ENCODE measurements at places on chromosomes 11 and 22.

DNA sequence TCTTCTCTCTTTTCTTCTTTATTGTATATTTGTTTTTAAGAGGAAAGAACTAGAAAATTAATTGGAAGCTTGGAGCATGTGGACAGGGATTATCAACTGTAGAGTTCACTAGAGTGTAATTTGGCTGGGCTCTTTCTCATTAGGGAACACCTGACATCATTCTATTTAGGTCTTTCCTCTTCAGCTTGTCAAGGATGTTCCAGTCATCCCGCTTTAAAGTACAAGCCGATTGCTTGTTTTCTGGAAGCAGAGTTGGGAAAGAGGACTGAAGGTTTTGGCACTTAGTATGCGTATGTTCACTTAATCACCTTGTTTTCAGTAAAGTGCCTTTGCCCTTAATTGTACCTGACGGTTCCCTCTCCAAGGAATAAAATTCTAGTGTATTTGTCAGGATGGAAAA, 111.6 kb downstream of the WNT11 start:
- no peak for DNase-seq

DNA sequence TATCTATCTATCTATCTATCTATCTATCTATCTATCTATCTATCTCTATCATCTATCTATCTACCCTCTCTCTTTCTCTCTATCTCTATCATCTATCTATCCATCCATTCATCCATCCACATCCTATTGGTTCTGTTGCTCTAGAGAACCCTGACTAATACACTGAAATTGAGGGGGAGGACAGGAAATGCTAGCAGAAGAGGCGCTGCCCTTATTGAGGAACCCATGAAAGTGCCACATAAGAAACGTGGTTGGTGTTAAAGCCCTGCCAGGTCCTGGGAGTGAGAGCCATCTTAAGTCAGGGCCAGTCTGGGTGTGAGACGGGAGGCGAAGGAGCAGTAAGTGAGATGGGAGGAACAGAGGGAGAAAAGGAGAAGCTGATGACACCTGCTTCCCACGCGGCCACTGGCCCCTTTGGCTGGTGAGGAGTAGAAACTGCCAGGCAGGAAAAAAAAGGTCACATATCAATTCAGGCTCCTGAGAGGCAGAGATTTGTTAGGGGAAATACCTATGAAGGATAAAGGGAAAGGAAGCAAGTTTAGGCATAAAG, 87.9 kb upstream of the PLET1 start:
- no peak for DNase-seq

- DNase-seq = no peak
These were observed 87.2 kb upstream of the GNAZ start for GRCh38 chr22:22983123-22983522.

DNA sequence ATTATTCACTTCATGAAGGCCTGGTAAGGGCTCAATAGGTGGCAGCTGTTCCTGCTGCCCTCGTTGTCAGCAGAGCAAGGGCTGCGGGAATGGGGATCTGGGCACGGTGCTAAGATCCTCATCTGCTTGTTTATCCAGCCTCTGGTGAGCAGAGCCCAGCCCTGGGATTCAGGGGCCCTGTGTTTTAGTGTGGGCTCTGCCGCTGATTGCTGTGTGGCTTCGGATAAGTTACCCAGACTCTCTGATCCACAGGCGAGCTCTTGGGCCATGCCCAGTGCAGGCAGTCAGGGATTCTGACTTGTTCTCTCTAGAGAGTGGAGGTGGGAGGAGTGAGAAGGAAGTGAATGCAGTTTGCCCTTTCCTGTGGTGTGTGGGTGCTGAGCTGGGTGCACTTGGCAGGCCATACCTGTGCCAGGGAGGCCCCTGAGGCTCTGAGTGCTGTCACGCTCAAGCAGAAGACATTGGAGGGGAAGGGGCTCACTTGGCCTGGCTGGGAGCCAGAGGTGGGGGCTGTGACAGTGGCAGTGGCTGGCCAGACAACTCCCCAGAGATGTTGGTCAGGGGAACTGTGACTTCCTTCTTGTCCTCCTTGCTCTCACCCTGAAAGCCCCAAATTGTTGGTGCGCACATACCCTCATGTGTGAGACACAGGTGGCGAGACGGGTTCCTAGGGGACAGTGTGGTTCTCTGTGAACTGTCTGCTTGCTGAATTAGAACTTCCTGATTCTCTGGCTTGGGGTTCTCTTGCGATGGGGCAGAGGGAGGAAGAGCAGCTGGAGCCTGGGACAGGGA, 43.7 kb downstream of the CD82 start:
- no peak for DNase-seq

DNA sequence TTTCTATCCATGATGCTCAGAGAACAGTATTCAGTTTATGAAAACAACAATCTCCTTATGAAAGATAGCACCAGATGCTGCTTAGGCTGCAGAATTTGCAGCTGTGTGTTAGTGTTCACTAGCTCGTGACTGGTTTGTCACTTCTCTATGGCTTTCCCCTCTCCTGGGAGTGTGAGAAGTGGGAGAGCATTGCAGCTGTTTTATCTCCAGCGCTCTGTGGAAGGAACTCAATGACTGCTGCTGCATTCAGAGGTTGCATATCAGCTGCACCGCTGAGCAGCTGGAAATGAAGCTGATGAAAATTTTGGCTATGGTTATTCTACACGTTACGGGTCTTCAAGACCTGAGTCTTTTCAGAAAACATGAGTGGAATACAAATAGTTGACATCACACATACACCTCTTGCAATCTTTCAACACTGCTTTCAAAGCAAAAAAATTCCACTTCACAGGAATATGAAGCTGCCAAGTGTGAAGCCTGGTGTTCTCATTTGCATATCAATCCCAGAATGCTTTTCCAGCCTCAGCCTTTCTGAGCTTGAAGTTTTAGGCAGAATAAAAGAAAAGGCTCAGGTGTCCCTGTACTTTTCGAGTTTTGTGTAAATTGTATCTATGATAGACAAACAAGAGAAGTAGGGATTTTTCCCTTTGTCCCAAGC, 149.3 kb upstream of the DDI1 start:
- DNase-seq = no peak

GRCh38 chr11:61121917-61122316, 19.6 kb downstream of the CD5 start:
- DNase-seq = no peak

- DNase-seq = no peak
These were observed 3.1 kb downstream of the RELT start for GRCh38 chr11:73379189-73379880.

DNA sequence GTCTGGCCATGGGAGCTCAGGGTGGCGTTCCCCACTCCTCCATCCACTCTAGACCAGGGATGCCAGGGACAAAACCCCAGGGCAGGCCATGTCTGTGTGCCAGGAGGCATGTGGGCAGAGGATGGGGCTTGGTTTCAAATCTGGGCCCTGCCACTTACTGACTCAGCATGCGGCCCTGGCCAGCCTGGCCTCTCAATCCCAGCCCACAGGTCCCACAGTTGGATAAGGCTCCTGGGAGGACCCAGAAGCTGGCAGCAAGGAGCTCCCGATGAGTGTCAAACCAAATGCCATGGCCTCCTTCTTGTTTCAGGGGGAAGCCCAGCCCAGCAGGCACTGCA, 1290.4 kb downstream of the BRD1 start:
- DNase-seq = no peak

- DNase-seq = no peak
These were observed 397.4 kb downstream of the SOX6 start for GRCh38 chr11:15958910-15959309.

DNA sequence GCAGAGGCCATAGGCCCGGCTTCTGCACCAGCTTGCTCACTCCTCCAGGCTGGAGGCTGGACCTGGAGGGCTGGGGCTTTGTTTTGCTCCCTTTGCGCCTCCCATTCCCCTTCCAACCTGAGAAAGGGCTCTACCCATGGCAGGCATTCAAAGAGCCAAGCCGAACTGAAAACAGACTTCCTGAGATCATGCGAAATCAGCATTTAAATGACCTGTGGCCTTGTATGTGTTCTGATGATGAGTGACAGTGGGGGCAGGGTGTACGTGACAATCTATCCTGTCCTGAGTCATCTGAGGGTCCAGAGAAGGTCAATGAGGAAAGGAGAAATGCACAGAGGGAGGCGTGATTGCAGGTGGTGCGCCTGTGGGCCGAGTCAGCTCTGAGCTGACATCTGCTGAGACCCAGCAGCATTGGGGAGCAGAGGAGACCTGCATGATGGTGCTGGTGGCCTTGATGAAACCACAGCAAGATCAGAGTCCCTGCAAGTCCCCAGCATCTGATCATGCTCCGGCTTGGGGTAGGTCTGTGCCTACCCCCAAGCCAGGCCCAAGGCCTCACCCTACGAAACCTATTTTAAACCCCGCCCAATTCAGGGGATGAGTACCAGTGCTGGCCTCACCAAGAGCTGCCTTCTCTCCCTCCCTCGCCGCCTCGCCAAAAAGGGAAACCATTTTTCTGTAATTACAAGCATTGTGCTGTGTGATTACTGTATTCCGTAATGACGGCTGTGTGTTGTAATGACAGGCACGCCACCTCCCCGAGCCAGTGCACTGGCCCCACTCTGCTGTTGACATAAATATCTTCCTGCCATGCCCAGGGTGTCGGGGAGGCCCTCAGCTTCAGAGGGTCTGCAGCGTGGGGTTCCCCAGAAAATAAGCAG, 95.2 kb upstream of the ANO1 start:
- no peak for DNase-seq

- peak; percentile 13 for DNase-seq
These were observed 134.5 kb downstream of the WNT7B start for GRCh38 chr22:45842291-45842991.

DNA sequence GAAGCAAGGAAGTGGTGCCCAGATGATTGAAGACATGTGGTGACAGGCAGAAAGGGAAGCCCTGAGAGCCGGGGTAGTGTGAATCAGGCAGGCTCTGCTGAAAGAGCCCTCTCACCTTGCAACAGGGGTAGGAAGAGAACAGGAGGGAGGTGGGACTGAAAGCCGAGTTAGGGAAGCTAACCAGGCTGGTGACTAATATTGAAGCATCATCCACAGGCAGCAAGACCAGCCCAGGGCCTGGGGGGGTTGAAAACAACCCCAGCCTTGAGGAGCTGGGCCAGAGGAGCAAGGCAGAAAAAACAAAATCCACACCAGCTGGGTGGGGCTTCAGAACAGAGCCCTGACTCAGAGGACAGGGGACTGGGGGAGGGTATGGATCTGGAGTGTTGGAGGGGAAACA, 35.0 kb upstream of the CRTAM start:
- DNase-seq = peak; percentile 83

- DNase-seq = no peak
These were observed 15.3 kb downstream of the CCDC73 start for GRCh38 chr11:32779136-32779535.

DNA sequence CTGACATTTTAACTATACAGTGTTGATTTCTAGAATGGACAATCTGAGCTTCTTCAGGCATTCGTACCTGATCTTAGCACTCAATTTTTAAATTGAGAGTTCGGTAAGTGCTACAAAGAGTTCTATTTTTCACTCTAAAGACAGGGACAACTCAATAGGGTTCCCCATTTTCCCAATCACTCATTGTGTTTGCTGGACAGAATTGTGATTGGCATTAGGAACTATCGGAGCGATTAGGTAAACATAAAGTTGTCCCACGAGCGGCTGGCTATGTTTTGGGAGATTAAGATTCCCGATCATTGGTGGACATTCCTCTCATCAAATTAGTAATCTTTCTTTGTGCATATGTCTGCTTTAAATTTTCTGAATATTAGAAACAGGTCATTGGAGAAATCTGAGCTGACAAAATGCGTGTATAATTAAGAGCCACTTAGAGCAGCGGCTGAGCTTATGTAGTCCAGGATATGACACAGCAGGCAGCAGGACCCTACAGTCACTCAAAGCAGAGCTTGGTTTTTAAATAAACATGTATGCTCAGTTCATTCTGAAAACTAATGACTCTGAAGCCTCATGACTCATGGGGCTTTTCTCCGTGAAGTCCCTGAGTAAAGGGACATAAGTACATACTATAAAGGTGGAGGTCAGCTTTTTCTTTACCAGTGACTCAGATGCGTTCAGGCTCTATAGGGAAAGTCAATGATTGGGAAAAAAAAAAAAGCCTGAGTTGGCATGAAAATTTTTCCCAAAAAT, 109.4 kb downstream of the GRIA4 start:
- peak; percentile 88 for DNase-seq

DNA sequence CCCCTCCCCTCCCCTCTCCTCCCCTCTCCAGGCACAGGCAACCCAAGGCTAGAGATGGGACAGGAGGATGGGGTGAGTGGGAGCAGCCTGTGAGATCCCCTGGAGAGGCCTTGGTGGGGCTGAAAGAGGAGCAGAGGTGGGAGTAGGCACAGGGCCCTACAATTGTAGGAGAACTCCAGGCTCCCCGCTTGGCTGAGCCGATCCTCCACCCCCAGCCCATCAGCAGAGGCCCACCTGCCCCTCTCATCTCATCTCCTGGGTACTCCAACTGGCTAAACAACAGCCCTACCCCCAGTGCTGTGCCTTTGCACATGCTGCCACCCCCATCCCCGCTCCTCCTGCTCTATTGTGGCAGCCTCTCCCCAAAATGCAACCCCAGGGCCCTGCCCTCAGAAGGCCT, 52.0 kb upstream of the A4GALT start:
- no peak for DNase-seq

- DNase-seq = peak; percentile 47
These were observed 60.9 kb upstream of the EED start for GRCh38 chr11:86183694-86184093.

DNA sequence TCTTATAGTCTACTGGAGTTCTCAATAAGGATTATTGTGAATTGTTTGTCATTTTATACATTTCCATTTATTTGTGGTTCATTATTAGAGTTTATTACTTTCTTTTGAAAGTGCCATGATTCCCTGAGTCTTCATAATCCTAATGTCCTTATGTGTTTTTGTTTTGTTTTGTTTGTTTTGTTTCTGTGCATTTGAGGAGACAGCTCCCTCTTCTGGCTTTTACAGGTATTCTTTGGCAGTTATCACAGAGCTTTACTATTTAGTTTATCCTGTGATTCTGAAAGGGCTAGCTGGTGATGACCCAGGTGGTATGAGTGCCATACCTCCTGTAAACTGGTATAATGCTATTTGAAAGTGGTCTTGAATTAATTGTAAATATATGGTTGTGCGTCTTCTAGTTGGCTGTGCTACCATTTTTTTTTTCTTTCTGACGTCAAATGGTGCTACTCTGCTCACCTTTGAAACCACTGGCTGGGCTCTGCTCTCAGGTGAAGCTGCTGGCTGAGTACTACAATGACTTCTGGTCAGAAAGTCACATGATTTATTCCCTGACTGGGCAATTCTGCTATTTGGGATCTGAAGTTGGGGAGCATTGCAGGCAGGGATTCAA, 751.2 kb downstream of the JRKL start:
- DNase-seq = no peak

DNA sequence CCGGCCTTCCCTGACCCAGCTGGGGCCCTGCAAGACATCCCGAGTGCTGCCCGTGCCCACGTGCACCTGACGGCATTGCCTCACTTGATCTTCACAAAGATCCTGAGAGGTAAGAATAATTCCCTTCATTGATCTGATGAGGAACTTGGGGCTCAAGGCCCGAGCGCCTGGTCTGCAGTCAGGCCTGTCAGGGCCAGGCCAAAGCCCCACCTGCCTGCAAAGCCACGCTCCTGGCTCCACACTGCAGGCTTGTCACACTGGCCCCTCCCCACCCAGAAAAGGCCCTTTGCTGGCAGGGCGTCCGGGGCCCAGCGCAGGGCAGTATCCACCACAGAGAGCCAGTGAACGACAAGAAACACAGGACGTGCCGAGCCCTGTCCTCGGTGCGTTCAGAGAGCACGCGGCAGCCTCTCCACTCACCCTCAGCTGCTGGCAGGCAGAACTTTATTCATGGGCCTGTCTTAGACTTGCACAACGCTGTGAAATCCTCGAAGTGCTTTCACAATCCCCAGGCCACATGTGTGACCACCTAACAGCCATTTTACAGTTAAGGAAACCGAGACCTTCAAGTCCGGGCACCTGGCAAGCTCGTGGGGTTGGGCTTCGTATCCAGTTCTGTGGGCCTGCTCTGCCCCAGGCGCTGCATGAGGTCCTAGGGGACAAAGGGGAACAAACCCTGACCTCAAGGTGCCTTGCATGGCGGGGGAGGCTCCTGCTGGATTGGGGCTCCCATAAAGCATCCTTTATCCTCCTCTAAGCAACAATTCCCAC, 14.8 kb downstream of the KIAA0930 start:
- DNase-seq = no peak

Measured in fibroblast of lung (primary cell).